ENCODE measurements at places on chromosomes 5 and 9.

- DNase-seq, result no peak
These were observed 910 bp downstream of the ENG start for GRCh38 chr9:127853312-127854183.

GRCh38 chr9:122366074-122366660 lies 4.7 kb upstream of the PTGS1 start:
- DNase-seq, result no peak

DNA sequence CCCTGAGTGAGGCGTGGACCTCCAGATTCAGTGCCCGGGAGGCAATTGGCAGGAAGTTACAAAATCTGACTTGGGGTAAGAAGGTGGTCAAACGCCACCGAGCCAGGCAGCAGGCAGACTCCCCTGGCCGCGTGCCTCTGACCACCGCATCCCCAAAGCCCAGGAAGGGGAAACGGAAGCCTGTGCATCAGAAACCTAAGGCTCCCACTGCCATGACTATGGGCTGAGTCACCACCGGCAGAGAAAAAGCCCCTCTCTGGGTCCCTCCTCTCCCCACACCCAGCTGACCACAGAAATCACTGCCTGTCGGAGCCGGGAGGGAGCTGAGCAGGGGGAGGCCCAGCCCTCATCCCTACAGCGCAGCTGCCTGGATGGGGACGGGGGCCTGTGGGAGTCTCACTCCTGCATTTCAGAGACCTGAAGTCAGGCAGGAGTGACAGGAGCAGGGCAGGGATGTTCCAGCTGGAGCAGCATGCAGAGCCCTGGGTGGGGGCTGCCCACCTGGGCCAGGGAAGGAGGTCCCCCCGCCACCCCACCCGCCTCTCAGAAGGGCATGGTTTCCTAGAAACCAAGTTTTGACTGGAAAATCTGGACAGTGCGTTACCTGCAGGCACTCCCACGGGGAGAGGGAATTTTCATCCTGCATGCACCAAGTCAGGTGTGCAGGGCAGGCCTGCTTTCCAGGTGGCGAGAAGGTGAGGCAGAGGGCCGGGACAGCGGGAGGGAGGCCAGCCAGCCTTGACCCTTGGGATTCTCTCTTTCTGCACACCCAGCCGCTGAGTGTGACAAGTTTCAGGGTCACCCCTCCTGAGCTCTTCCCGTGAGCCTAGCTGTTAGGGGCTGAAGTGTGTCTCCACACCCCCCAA lies 68.2 kb downstream of the LRSAM1 start:
- no peak for DNase-seq

GRCh38 chr5:57338068-57338867 lies 144.3 kb downstream of the ACTBL2 start:
- DNase-seq, result peak; percentile 38

- DNase-seq, result no peak
These were observed 1.7 kb upstream of the PLPPR1 start for GRCh38 chr9:101026824-101027223.

DNA sequence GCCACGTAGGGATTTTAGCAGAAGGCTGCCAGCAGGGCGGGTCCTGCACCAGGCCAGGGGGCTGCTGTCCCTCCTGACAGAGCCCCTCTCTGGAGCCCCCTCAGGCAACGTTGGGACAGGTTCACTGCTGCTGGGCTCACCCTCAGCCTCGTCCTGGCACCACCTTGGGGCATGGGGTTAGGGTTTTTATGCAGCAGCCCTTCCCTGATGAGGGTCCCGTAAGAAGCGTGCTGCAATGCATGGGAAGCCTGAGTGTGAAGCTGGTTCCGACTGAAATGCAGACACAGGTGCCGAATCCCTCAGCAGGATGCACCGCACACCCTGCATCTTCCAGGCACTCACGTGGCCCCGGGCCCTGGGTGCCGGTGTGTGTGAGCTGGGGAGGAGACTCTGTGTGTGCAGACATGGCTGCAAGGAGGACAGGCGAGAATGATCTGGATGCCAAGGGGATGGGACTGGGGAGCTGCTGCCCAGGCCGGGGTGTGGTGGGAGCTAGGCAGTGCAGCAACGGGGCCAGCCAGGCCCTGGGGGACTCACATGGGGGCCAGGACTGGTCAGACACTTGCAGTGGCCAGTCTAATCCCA lies 27.1 kb downstream of the ZDHHC11B start:
- no peak for DNase-seq

GRCh38 chr5:17069995-17070511 lies 134.0 kb upstream of the MYO10 start:
- no peak for DNase-seq

DNA sequence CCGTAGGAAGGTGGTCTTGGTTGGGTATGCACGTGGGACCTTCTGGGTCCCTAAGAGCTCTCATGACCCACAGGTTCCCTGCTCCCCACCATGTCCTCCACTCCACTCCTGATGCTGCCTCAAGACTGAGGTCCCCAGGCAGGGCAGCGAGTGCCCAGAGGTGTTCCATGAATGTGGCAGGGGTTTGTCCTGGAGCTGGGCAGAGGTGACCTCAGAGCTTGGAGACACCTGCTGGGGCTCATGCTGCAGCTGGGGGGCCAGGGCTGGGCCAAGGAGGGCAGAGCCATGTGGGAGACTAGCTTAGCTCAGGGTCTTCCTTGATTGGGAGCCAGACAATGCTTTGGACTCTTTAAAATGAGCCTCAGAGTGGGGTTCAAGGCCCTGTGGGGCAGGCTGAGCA lies 74.0 kb upstream of the PITX1 start:
- DNase-seq, result no peak

DNA sequence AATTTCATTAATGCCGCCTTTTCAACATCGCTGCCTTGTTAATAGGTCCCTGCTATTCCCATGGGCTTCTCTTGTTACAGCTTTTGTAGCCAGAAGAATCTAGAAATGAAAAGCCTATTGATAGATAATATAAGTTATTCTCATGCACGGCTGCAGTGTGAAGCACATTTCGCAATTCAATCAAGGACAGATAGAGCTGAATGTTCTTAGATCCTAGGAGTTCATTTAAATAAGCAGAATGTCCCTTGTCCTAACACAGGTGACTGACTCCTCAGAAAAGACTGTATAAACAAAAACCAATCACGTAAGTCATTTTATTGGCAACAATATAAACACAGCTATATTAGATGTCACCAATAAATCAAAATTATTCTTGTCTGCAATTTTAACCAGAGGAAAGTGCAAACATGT lies 9.4 kb downstream of the GLIS3 start:
- no peak for DNase-seq

DNA sequence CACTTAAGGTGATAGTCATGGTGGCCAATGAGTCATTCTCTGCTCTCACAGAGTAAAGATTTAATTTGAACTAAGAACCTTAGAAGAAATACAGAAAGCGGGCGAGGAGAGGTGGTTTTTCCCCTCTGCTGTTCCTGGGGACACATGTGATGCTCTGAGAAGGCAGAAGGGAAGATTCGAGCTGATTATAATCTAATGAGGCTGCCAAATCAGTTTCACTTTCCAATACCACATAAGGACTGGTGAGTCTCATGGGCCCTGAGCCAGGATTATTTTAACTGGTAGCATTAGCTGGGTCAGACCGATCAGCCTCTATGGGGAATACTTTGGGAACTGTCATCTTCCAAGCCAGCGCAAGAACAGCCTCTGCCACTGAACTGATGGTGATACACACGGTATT lies 116.5 kb downstream of the SLC1A3 start:
- no peak for DNase-seq

DNA sequence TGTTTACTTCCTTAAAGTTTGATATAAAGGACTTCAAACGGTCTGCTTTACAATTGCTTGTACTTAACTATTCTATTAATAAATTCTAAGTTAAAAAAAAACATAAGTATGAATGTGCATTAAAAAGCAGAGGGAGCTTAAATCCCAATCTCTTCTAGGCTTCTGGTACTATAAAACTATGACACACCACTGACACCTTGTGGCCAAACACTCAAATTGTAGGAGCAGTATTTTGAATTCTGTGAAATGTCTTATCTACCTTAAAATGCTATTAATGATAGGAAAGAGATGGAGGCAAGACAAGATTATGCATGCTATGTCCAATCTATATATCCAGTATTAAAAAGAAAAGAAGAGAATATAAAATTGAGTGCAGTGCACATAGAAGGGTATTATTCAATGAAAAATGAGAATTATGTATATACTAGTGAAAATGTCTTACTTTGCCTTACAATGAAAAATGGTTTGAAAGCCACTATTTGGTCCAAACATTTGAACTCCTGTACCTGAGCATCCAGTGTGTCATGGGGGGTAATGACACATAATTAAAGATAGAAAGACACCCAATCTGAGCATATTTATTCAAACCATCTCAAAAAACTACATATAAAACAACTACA lies 87.6 kb downstream of the ERP44 start:
- DNase-seq, result peak; percentile 46
